ENCODE measurements at places on chromosomes 16 and 17. TPM values are rescaled to one million over a fixed set of nuclear protein-coding genes. Genes with fewer than 3 reads are reported as not detected.

DNA sequence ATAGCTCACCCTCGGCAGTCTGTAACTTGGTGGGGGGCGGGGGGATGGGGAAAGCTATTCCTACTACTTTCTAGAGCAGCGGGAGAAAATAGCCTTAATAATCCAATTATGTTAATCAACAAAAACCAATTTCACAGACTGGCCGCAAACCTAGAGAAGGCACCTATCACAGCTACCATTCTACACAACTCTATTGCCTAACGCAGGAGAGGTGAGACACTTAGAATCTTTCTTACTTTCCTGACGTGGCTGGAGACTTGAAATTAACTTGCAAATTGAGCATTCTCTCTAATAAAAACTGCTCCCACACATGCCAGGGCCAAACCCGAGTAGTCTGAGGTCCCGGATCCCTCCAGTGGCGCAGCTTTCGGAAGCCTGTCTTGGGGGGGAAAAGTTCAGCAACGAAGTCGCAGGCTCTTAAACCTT lies 794 bp downstream of the SMG6 start:
- H3K27ac ChIP-seq, result peak overlapping the region; percentile 27
- DNase-seq, result peak; percentile 15
- no peaks in the 10 kb centered on the region for H3K27me3 ChIP-seq
- peak overlapping the region; percentile 90 for H3K4me3 ChIP-seq

DNA sequence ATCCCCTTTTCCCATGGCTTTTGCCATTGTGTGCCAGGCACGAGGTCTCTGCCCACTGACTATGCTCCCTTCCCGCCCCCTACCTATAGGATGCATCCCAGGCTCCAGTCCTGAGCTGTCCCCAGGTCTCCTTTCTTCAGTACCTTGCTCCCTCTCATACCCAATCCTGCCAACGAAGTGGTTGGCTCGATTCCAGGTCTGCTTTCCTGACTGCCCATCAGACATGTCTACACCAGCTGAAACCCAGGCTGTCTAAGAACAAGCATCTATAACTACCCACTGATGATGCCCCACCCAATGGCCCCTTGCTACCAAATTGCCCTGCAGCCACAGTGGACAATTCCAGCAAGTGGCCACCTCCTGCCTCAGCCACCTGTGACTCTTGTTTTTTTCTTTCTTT lies 479.1 kb downstream of the SOX9 start:
- peaks cover 10% of the 10 kb centered on the region for H3K27me3 ChIP-seq
- H3K27ac ChIP-seq, result no peak overlapping the region
- no peaks in the 10 kb centered on the region for H3K4me1 ChIP-seq
- no peaks in the 10 kb centered on the region for H3K36me3 ChIP-seq
- H3K4me3 ChIP-seq, result no peak overlapping the region

DNA sequence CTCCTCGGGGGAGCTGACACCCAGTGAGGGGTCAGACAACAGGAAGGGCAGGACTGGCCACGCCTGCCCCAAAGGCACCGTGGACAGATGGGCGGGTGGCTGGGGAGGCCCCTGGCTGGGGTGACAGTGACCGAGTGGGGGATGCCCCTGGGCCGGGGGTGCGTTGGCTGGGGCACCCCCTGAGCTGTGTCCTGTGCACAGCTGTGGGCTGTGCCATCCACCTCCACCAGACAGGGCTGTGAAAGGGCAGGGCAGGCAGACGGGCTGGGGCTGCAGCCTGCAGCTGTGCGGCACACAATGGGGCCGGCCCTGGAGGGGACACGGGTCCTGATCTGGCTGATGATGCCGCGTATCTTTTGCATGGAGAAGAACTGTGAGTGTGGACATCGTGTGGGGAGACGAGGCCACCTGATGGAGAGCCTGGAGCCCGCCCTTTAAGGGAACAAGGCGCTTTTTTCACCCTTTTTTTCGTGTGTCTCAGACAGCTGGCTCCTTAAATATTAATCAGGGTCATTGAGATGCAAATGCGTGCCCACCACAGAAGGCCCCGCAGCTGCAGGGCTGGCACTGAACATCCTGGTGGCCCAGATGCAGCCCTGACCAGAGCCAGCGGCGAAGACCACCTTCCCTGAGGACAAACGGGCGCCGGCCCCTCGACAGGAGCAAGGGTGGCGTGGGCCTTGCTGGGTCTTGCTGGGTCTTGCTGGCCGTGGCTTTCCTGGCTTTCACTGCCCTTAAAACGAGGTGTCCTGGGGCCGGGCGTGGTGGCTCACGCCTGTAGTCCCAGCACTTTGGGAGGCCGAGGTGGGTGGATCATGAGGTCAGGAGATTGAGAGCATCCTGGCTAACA lies 42.4 kb upstream of the GNG13 start:
- no peaks in the 10 kb centered on the region for H3K36me3 ChIP-seq
- no peak overlapping the region for H3K27ac ChIP-seq
- no peaks in the 10 kb centered on the region for H3K4me1 ChIP-seq
- H3K27me3 ChIP-seq, result no peaks in the 10 kb centered on the region
- H3K4me3 ChIP-seq, result no peak overlapping the region

GRCh38 chr17:76674600-76674999 lies 31.0 kb upstream of the ST6GALNAC1 start:
- H3K4me1 ChIP-seq, result peaks cover 58% of the 10 kb centered on the region
- H3K27ac ChIP-seq, result no peak overlapping the region
- no peaks in the 10 kb centered on the region for H3K36me3 ChIP-seq
- no peak overlapping the region for H3K4me3 ChIP-seq
- H3K27me3 ChIP-seq, result no peaks in the 10 kb centered on the region
- DNase-seq, result no peak

DNA sequence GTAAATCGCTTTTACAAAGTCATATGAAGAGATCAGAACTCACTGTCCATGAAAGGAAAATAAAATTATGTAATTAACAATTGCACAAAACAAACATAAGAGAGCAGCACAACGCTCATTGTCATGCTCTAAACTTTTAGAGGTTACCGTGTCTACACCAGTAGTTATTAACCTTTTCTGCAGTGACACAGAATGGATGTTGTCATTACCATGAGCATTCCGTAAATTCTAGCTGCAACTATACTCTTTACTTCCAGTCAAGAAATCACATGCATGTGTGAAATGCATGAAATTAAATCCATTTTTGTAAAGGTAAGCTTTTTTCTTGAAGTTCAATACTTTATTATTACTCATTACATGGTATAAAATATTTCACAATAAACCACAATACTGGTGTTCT lies 38.2 kb downstream of the USP32 start:
- H3K27me3 ChIP-seq, result no peaks in the 10 kb centered on the region
- H3K4me3 ChIP-seq, result no peak overlapping the region
- no peaks in the 10 kb centered on the region for H3K36me3 ChIP-seq
- no peak overlapping the region for H3K27ac ChIP-seq
- peaks cover 8% of the 10 kb centered on the region for H3K4me1 ChIP-seq
- no peak for DNase-seq

GRCh38 chr17:67019809-67020208 lies 24.5 kb upstream of the CACNG1 start:
- H3K4me1 ChIP-seq, result no peaks in the 10 kb centered on the region
- no peak for DNase-seq
- H3K4me3 ChIP-seq, result no peak overlapping the region
- H3K27me3 ChIP-seq, result peaks cover 24% of the 10 kb centered on the region
- no peaks in the 10 kb centered on the region for H3K36me3 ChIP-seq
- no peak overlapping the region for H3K27ac ChIP-seq

- H3K27ac ChIP-seq, result no peak overlapping the region
- no peaks in the 10 kb centered on the region for H3K27me3 ChIP-seq
- H3K36me3 ChIP-seq, result no peaks in the 10 kb centered on the region
- peak overlapping the region; percentile 29 for H3K4me3 ChIP-seq
These were observed 40.8 kb downstream of the METRNL start for GRCh38 chr17:83119987-83120864.

TBC1D3I gene
- total RNA-seq, result 0.66 TPM

DNA sequence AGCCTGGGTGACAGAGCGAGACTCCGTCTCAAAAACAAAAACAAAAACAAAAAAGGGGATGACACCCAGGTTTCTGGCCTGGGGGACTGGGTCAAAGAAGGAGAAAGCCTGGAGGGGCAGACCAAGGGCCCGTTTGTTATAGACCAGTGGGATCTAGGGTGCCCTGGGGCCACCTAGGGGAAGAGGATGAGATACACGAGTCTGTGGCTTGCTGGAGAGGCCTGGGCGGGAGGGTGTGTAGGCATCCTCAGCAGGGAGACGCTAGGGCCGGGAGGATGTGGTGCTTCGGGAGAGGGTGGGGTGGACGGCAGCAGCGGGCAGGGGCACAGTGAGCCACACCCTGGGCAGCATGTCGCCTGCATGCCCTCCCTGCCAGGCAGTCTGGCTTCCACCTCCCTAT lies 17.1 kb upstream of the CRK start:
- H3K27me3 ChIP-seq, result peaks cover 3% of the 10 kb centered on the region
- peaks cover 16% of the 10 kb centered on the region for H3K4me1 ChIP-seq
- H3K27ac ChIP-seq, result no peak overlapping the region
- H3K36me3 ChIP-seq, result no peaks in the 10 kb centered on the region

DNA sequence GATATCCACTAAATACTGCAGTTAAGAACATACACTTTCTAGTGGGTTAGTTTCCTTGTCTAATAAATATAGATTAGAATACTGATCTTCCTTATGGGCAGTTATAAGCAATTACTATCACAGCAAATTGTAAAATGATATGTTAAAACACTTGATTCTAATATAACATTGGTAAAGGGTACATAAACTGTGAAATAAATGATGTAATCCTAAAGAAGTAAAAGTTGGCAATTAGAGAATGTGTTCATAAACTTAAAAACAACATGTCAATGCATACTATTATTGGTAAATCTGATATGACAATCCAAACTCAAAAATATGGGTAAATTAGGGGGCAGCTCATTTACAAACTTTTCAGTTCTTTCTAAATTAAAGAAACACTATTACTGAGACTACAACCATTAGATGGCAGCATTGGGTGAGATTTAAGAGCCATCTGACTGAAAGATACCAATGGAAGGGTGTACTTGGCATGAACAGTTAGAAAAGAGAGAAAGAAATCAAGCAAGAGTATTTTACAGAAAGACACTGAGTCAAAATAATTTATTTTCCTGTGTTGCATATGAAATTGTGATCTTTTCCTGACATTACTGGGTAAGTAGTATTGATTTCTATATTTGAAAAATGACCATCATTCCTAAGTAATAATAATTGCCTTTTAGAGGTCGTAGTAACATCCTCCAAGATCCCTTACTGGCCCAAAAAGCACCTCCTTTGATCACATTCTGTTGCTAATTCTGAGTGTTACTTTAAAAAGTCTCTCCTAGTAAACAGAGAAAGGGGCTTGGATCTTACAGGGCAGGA lies 119.6 kb downstream of the SPAG9 start:
- H3K4me1 ChIP-seq, result no peaks in the 10 kb centered on the region
- peak; percentile 4 for DNase-seq
- peaks cover 9% of the 10 kb centered on the region for H3K36me3 ChIP-seq
- no peak overlapping the region for H3K4me3 ChIP-seq
- no peak overlapping the region for H3K27ac ChIP-seq
